Esophagus squamous epithelium (tissue), 5 donors: ENCODE measurements at places on chromosomes 6 and 20.

- H3K36me3 ChIP-seq = no peaks in the 10 kb centered on the region
- H3K27ac ChIP-seq = no peak overlapping the region
- H3K27me3 ChIP-seq = no peaks in the 10 kb centered on the region
- DNase-seq = no peak
Measured at GRCh38 chr6:25453288-25453687, 174.1 kb downstream of the CARMIL1 start.

DNA sequence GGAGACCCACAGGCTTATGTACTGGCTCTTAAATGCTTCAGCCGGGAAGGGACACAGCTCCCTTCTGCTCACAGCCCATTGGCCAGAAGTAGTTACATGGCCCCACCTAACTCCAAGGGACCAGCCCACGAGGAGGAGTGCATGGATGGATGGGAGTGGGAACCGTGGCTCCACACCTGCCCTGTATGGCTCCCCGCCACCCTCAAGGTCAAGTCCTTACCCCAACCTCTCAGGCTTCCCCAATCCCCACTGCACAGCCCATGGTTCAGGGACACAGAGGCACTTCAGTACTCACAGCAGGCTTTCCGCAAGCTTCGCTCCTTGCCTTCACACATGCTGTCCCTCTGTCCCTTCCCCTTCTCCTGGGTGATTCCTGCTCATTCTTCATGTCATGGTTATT lies 137.9 kb upstream of the KCNG1 start:
- peaks cover 64% of the 10 kb centered on the region for H3K27me3 ChIP-seq
- H3K36me3 ChIP-seq = no peaks in the 10 kb centered on the region
- no peak for DNase-seq
- no peak overlapping the region for H3K4me3 ChIP-seq

- no peak for DNase-seq
- H3K4me1 ChIP-seq = peaks cover 14% of the 10 kb centered on the region
- no peaks in the 10 kb centered on the region for H3K27me3 ChIP-seq
- H3K4me3 ChIP-seq = peak overlapping the region; percentile 80
- peaks cover 45% of the 10 kb centered on the region for H3K36me3 ChIP-seq
Measured at GRCh38 chr6:31622684-31623091, 2.2 kb downstream of the PRRC2A start.

- no peak overlapping the region for H3K4me3 ChIP-seq
- H3K4me1 ChIP-seq = no peaks in the 10 kb centered on the region
- H3K27ac ChIP-seq = no peak overlapping the region
Measured at GRCh38 chr6:89118931-89119330, 1.1 kb upstream of the SRSF12 start.

GRCh38 chr20:278607-279571 lies 11.7 kb downstream of the C20orf96 start:
- H3K27ac ChIP-seq = no peak overlapping the region
- H3K4me3 ChIP-seq = no peak overlapping the region
- H3K4me1 ChIP-seq = no peaks in the 10 kb centered on the region

DNA sequence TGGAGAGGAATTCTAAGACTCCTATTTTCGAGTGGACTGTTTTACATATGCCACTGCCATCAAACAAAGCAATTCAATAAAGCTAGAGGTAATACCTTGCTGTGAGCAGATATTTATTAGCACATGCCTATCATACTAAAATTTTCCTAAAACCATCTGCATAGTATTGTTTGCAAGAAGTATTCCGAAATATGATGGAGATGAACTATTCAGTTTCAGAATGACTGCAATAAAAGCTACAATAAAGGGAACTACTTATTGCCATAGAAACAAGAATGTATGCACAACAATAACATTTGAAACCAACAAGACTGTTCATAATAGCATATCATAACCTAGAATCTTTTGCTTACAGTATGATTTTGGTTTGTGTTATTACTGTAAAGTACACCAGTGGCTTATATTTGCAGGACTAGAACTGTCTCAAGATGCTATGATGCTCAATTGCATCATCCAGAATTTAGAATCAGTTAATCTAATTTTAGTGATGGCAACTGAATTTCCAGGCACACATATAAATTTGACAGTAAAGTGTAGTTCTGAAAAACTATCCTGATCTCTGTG lies 144.3 kb downstream of the GRIK2 start:
- H3K27me3 ChIP-seq = no peaks in the 10 kb centered on the region
- no peaks in the 10 kb centered on the region for H3K36me3 ChIP-seq
- no peaks in the 10 kb centered on the region for H3K4me1 ChIP-seq
- no peak overlapping the region for H3K27ac ChIP-seq
- no peak overlapping the region for H3K4me3 ChIP-seq

- no peaks in the 10 kb centered on the region for H3K27me3 ChIP-seq
- H3K36me3 ChIP-seq = peaks cover 6% of the 10 kb centered on the region
- no peak for DNase-seq
- no peak overlapping the region for H3K4me3 ChIP-seq
Measured at GRCh38 chr6:26404546-26404945, 2.5 kb downstream of the BTN3A1 start.

DNA sequence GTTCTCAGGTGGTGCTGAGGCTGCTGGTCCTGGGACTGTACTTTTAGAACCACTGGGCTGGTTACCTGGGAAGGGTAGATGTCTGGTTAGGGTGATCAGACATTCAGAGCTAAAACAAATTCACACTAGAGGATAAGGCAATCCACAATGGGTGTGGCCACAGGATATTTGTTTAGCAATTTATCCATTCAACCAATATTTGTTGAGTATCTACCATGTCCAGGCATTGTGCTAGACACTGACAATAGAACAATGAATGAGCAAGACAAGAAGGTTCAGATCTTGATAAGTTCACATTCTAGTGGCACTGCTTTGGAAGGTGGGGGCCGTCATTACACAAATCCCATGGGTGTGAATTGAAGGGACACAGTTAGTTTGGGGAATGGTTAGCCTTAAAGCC lies 131.7 kb downstream of the BCAS1 start:
- H3K27me3 ChIP-seq = no peaks in the 10 kb centered on the region
- no peak for DNase-seq
- H3K27ac ChIP-seq = peak overlapping the region; percentile 72
- H3K4me1 ChIP-seq = peaks cover 14% of the 10 kb centered on the region

GRCh38 chr6:44739181-44739580 lies 351.7 kb downstream of the CDC5L start:
- no peak overlapping the region for H3K27ac ChIP-seq
- no peaks in the 10 kb centered on the region for H3K36me3 ChIP-seq
- no peaks in the 10 kb centered on the region for H3K27me3 ChIP-seq

GRCh38 chr20:20578838-20579237 lies 133.6 kb downstream of the RALGAPA2 start:
- no peak overlapping the region for H3K4me3 ChIP-seq
- no peaks in the 10 kb centered on the region for H3K36me3 ChIP-seq
- H3K27me3 ChIP-seq = no peaks in the 10 kb centered on the region
- no peak for DNase-seq
- no peak overlapping the region for H3K27ac ChIP-seq
- no peaks in the 10 kb centered on the region for H3K4me1 ChIP-seq

- H3K4me1 ChIP-seq = no peaks in the 10 kb centered on the region
- no peaks in the 10 kb centered on the region for H3K36me3 ChIP-seq
- H3K27me3 ChIP-seq = no peaks in the 10 kb centered on the region
- no peak for DNase-seq
Measured at GRCh38 chr6:31317036-31317435, 39.9 kb downstream of the HLA-B start.

- H3K27ac ChIP-seq = no peak overlapping the region
- no peaks in the 10 kb centered on the region for H3K27me3 ChIP-seq
- peaks cover 35% of the 10 kb centered on the region for H3K4me1 ChIP-seq
- H3K36me3 ChIP-seq = no peaks in the 10 kb centered on the region
- no peak for DNase-seq
Measured at GRCh38 chr6:112027942-112028674, 25.8 kb upstream of the CCN6 start.

DNA sequence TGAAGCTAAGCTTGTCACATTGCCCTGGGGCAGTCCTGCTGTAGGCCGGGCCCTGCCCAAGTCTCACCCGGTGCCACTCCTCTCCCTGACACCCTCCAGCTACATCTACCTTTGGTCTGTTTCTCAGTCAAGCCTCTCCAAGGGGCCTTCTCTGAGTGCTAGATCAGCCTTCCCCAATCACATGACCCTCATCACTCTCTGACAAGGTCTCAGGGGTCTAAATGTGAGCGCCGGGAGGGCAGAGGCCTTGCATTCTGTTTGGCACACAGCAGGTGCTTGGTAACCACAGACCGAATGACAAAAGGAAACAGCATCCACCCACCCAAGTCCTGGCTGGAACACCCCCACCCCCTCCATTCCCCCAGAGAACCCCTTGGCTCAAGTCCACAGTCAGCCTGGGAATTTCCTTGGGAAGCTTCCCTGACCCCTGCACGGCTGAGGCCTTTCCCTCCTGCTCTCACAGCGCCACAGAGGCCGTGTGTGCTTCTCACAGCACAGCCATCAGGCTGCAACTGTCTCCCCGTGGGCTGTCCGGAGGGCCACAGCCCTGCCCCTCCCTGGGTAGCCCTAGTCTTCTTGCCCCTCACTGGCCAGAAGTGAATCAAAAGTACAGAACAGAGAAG lies 32.9 kb downstream of the PKIG start:
- H3K4me1 ChIP-seq = peaks cover 37% of the 10 kb centered on the region
- H3K4me3 ChIP-seq = no peak overlapping the region
- no peaks in the 10 kb centered on the region for H3K36me3 ChIP-seq

- no peak overlapping the region for H3K4me3 ChIP-seq
- H3K27me3 ChIP-seq = no peaks in the 10 kb centered on the region
- no peaks in the 10 kb centered on the region for H3K36me3 ChIP-seq
- no peak for DNase-seq
Measured at GRCh38 chr20:54619181-54619580, 143.8 kb downstream of the DOK5 start.

GRCh38 chr6:134756374-134757025 lies 193.4 kb downstream of the ALDH8A1 start:
- no peak overlapping the region for H3K4me3 ChIP-seq
- DNase-seq = no peak
- H3K27me3 ChIP-seq = no peaks in the 10 kb centered on the region
- no peaks in the 10 kb centered on the region for H3K4me1 ChIP-seq
- no peaks in the 10 kb centered on the region for H3K36me3 ChIP-seq
- no peak overlapping the region for H3K27ac ChIP-seq

GRCh38 chr6:10838794-10839333 lies 525 bp upstream of the MAK start:
- H3K4me1 ChIP-seq = peaks cover 14% of the 10 kb centered on the region
- H3K36me3 ChIP-seq = no peaks in the 10 kb centered on the region
- no peak for DNase-seq
- peak overlapping the region; percentile 75 for H3K4me3 ChIP-seq
- peaks cover 7% of the 10 kb centered on the region for H3K27me3 ChIP-seq
- H3K27ac ChIP-seq = peak overlapping the region; percentile 1

DNA sequence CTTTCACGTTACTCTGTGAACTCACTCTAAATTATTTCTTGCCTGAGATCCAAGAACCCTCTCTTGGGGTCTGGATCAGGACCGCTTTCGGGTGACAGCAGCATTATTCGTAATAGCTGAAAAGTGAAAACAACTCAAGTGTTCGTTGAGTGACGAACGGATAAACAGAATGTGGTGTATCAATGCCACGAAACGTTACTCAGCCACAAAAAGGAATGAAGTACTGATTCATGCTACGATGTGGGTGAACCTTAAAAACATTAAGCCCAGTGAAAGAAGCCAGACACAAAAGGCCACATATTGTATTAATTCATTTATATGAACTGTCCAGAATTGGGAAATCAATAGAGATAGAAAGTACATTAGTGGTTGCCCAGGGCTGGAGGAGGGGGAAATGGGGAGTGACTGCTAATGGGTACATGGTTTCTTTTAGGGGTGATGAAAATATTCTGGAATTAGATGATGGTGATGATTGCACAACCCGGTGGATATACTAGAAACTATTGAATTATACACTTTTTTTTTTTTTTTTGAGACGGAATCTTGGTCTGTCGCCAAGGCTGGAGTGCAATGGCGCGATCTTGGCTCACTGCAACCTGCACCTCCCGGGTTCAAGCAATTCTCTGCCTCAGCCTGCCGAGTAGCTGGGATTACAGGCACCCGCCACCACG lies 8.4 kb downstream of the PTGIS start:
- H3K4me1 ChIP-seq = no peaks in the 10 kb centered on the region
- no peaks in the 10 kb centered on the region for H3K36me3 ChIP-seq
- H3K27me3 ChIP-seq = no peaks in the 10 kb centered on the region
- peak overlapping the region; percentile 85 for H3K27ac ChIP-seq
- H3K4me3 ChIP-seq = no peak overlapping the region

- H3K36me3 ChIP-seq = no peaks in the 10 kb centered on the region
- DNase-seq = no peak
- no peaks in the 10 kb centered on the region for H3K4me1 ChIP-seq
- H3K27me3 ChIP-seq = no peaks in the 10 kb centered on the region
- H3K27ac ChIP-seq = no peak overlapping the region
Measured at GRCh38 chr20:24634855-24635254, 165.4 kb downstream of the SYNDIG1 start.

- peaks cover 11% of the 10 kb centered on the region for H3K4me1 ChIP-seq
- H3K36me3 ChIP-seq = no peaks in the 10 kb centered on the region
- H3K27me3 ChIP-seq = no peaks in the 10 kb centered on the region
- no peak for DNase-seq
- peak overlapping the region; percentile 88 for H3K27ac ChIP-seq
Measured at GRCh38 chr20:309306-309840, 12.0 kb downstream of the ZCCHC3 start.

GRCh38 chr6:47157653-47158219 lies 115.6 kb upstream of the ADGRF1 start:
- no peak overlapping the region for H3K27ac ChIP-seq
- no peaks in the 10 kb centered on the region for H3K36me3 ChIP-seq
- DNase-seq = no peak
- H3K27me3 ChIP-seq = no peaks in the 10 kb centered on the region
- H3K4me1 ChIP-seq = peaks cover 15% of the 10 kb centered on the region

GRCh38 chr6:145669627-145670034 lies 65.7 kb downstream of the EPM2A start:
- no peak for DNase-seq
- no peak overlapping the region for H3K27ac ChIP-seq

DNA sequence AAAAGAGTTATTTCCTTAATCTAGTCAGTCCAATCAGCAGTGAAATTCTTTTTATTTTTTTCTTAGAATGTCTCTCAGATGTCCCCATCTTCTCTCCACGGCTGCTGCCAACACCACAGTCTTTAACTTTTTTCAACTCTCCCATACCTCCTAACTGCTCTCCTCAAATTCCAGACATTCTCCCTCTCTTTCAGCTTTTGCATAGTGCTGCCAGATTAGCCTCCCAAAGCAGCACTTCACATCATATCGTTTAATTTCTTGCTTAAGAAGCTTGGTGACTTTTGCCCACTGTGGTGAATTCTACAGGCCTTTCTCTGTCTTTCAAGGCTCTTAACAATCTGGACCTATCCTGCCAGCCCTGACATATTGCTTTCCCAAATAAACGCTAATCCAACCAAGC lies 233.4 kb downstream of the UST start:
- no peaks in the 10 kb centered on the region for H3K4me1 ChIP-seq
- DNase-seq = no peak
- H3K4me3 ChIP-seq = no peak overlapping the region
- no peaks in the 10 kb centered on the region for H3K27me3 ChIP-seq

- peak overlapping the region; percentile 97 for H3K27ac ChIP-seq
- H3K4me1 ChIP-seq = peaks cover 70% of the 10 kb centered on the region
- no peak overlapping the region for H3K4me3 ChIP-seq
- H3K27me3 ChIP-seq = no peaks in the 10 kb centered on the region
- H3K36me3 ChIP-seq = no peaks in the 10 kb centered on the region
Measured at GRCh38 chr20:50517817-50518154, 7.6 kb downstream of the PTPN1 start.
